DMS 273 treated with DMSO at 0.1 percent for 48 hours (cell line): ENCODE measurements at places on chromosomes 1 and 21.

DNA sequence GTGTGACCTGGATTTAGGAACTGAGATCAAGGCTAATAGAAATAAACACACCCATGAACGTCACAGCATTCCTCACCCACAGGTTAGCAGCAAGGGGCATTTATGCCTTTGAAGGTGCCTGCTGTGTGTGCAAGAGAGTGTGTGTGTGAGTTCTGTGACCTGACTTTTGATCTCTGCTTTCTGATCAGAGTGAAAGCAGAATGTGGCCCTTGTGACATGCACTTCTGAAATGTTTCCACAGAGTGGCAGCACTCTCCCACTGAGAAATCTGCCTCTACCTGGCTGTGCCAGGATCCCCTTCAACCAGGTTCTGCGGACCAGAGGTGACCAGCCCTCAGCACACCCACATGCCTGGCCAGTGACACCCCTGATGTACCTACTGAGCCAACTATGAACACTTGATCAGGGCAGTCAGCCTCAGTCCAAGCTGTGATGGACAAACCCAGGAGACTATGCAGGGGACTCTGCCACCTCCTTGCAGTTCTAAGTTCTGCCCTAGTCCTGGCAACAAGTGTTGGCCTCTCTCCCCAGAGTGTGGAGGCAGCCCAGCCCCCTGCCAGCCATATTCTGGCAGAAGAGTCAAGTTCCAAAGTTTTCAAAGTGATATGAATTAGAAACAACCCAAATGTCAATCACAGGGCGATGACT is 41.0 kb downstream of the RXRG start:
- DNase-seq: peak; percentile 8

- no peak for DNase-seq
Observed at GRCh38 chr1:983798-984475, 2.0 kb upstream of the PERM1 start.

DNA sequence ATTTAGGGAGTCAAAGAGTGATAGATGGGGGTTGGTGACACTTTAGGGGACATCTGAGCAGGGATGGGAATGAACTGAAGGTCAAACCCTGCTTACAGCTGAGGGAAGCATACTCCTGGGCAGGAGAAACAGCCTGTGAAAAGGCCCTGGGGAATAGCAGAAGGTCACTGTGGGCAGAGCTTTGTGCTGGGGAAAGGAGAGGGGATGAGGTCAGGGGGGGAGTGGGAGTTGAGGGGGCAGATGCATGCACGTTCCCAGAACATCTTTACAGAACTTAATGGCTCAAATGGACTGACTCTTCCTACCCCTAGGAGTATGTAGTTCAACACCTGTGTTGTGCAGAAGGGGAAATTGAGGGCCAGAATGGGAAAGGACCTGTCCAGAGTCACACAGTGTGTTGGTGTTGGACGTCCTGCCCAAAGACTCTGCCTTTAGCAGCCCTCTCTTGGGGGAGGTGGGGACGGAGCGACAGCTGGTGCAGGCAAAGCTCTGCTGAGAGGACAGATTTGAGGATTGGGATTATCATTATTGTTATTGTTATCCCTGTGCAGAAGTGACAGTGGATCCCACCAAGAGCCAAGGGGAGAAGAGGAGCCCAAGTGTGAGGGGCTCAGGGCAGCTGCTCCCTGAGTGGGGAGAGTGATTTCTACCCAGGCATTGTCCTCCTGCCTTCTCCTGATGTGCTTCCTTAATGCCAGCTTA is 116.5 kb downstream of the PTPRU start:
- no peak for DNase-seq

DNA sequence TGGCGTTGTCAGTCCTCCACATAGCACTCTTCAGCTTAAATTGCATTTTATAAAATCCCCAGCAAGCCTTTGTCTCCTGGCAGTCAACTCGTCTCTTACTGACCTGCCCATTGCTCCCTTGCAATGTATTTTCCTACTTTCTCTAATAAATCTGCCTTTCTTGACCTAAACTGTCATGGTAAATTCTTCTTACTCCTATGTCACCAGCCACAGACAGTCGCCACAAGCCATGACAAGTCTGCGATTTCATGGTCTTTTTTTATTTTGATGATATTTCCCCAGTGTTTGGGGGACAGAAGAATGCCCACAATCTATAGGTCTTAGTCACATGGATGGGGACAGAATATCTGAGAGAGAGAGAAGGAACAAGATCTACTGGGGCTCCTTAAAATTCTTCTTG is 8.4 kb downstream of the IFNAR2 start:
- DNase-seq: no peak

GRCh38 chr1:189659731-189660130 is 817.9 kb downstream of the BRINP3 start:
- DNase-seq: no peak

DNA sequence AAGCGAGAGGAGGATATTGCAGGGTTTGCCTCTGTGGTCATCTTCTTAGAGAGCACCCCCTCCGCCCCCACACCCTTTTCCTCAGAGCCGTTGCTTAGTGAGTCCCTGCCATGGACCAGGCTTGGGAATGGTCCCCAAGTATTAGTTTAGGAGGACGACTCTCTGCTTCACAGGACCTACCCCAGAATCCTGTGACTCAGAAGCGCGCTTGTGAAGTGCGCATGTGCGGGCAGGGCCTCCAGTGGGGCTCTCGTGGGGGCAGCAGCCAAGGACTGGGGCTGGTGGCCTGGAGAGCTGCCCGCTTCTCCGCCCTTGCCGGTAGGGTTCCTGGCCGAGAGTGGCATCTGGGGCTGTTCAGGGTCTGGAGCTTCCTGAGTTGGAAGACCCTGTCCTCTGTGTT is 37.3 kb upstream of the HMGN1 start:
- DNase-seq: no peak

DNA sequence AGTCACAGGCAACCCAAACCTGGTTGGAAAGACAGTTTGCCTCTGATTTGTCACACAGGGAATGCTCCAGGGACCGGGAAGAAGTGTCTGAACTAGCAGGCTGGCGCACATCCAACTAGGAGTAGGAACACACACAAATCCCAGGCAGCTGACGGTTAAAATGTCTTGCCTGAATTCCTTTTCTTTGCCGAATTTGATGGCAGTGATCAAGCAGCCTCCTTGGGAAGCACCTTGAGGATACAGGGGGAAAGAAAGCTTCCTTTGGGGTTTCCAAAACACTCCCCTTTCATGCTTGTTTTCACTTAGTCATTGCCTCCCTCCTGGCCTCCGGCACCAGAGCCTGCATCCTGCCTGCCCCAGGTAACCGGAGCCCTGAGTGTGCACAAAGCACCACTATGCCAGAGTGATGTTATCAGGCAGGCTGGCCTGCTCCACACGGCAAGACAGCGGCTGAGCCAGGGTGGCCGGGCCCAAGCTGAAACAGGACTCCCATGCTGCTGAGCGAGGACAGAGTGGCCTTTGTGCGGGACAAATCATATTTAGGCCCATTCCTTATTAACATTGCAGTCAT is 193.8 kb downstream of the LMX1A start:
- peak; percentile 73 for DNase-seq

GRCh38 chr1:11533790-11534787 is 55.1 kb downstream of the DISP3 start:
- DNase-seq: no peak

DNA sequence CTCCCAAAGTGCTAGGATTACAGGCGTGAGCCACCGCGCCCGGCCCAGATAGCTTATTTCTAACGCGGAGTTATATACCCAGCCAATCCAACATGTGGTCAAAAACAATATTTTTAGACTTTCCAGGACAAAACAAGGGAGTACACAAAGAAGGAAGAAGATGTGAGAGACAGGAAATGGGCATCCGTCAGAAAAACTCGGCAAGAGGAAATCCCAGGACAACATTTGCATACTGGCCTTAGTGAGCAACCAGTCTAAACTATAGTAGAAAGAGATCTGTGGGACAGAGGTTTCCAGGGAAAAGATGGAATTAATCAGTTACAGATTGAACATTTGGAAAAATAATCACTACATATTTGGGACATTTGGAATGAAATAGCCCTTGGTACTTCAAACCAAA is 11.4 kb downstream of the ARMH1 start:
- no peak for DNase-seq

DNA sequence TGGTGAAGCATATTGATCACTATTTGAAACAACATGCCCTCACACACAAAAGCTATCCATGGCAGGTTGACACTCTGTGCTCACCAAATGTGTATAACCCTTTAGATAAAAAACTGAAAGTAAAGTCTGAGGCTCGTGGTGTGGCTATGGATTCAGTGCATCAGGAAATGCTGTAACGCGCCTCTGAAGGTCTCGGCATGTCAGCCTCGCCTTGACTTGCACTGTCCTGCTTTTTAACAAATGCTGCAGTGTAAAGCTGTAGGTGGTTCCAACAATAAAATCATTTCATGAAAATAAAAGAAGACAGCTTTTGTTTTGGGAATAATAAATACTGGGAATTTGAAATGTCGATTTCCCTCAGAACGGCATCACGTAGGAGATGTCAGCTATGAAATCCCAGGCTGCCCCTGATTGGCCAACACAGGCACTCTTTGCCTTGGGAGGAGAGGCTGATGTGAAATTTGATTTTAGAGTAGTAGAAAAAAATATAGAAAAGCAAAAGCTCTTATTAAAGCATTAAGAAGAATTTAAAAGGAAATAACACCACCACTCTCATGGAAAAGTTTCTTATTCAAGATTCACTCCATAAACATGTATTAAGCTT is 168.2 kb downstream of the DSCAM start:
- DNase-seq: no peak

DNA sequence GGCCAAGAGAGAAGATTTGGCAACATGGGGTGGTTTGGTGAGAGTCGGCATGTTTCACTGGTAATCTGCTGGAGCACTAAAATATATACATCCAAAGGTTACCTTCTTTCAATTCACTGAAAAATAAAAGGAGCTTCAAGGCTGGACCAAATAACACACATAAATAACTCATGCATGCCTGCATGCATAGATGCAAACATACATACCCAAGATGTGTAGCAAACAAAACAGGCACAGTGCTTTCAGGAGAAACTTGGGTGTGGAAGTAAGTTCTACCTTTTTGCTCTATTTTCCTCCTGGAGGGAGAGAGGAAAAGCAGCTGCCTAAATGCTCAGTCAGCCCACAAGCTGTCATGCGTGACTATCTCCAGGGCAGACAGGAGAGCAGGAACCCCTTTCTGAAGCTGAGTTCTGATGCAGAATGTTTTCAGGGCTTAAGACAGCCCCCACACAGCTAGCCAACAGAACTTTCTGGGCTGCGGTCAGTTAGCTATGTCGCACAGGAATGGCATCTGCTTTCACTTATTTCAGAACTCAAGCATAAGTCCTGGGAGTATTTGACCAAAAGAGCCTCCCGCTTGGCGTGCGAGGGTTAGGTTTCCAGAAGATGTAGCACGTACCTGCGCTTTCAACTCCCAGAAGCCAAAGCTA is 166.2 kb downstream of the TOMM20 start:
- no peak for DNase-seq

DNA sequence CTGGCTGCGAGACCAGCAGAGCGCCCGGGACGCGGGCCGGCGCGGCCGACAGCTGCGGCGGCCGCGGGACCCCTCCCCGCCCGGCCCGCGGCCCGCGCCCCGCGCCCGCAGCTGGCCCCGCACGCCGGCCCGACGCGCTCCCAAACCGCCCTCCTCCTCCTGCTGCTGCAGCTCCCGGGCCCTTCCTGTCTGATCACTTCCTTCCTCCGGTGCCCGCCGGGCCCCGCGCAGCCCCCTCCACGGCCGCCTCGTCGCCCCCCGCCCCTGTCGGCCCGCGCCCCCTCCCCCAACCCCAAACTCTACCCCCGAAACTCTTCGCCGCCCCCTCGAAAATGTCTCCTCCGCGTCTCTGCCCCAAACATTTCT is 594 bp downstream of the LUZP1 start:
- no peak for DNase-seq

- DNase-seq: no peak
Observed at GRCh38 chr1:214476229-214476985, 75.0 kb downstream of the PTPN14 start.

DNA sequence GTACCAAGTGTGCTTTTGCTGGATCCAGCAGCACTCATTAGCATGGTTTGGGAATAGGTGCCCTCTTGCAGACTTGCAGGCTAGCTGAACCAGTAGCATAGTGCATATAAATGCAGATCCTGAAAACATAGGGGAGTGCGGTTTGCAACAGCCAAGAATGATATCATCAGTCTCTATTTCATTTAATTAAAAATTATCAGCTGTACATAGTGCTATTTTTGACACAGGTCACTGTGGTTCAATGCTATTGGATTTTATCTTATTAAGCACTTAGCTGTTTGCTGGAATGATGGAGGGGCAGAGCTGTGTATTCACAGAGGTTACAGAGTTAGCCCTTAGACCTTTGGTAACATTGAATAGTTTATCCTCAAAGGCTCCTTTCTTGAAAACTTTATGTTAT is 43.6 kb downstream of the CYYR1 start:
- DNase-seq: no peak

DNA sequence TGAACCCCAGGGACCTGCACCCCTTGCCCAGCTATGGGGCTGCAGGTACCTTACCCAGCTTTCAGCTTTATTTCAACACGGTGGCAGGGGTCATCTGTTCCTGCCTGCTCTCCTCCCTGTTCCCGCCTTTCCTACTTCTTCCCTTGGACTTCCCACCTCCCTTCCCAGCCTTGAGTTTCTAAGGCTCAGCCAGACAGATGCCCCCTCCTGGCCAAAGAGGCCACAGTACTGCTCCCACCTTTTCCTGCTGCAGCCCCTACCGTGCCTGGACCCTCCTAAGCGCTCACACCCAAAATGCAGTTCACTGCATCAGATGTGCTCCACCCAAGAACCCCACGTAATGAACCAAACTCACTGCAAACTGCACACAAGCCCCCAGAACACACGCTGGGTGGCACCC is 7.7 kb downstream of the NOC2L start:
- no peak for DNase-seq

- no peak for DNase-seq
Observed at GRCh38 chr1:116496380-116496779, 74.4 kb downstream of the CD58 start.
